Stimulated activated CD8-positive, alpha-beta memory T cell treated with anti-CD3 and anti-CD28 coated beads, Interleukin-4, amount 100 ng/mL, for 1 hour (primary cell): ENCODE measurements at places on chromosomes 4 and X.

GRCh38 chrX:115988825-115989224 is 181.7 kb upstream of the AGTR2 start:
- no peak for DNase-seq

GRCh38 chr4:164874789-164875188 is 2.2 kb upstream of the APELA start:
- no peak for DNase-seq

- DNase-seq: no peak
These were observed 64.6 kb downstream of the CLDN34 start for GRCh38 chrX:10031746-10032145.

- no peak for DNase-seq
These were observed 73.8 kb downstream of the KIT start for GRCh38 chr4:54731552-54731951.

DNA sequence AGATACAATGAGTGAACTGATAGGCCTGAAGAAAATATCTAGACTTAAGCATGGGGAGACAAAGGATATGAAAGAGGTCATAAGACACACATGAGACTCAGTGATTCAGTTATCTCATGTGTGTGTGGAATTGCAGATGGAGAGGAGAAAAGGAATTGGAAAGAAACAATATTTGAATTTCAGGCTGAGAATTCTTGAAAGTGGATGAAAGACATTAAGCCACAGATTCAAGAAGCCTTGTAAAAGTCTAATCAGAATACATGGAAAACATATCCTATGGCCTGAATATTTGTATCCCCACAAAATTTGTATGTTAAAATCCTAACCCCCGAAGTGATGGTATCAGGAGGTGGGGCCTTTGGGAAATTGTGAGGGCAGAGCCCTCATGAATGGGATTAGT is 28.3 kb downstream of the NSUN7 start:
- DNase-seq: no peak

GRCh38 chr4:100828986-100829685 is 311.3 kb upstream of the EMCN start:
- no peak for DNase-seq

DNA sequence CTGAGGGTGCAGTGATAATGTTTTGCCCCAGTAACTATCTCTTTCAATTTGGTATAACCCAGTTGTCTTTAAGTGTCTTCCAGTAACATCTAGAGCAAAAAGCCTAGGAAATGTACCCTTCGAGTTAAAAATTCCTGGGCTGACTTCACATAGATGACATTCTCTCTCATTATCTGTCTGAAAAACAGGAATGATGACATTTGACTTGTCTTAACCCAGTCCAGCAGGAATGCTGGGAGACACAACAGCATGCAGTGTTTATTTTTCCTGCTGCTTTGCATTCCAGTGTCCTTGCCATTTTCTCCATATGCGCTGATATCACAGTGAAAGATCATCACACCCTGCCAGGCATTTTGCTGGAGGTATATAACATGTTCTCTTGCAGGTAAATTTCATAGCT is 130.0 kb downstream of the SOWAHB start:
- DNase-seq: no peak

- no peak for DNase-seq
These were observed 33.7 kb downstream of the AMMECR1 start for GRCh38 chrX:110284159-110284558.

- DNase-seq: no peak
These were observed 715.5 kb downstream of the DMD start for GRCh38 chrX:32495855-32496254.

GRCh38 chr4:20323991-20324390 is 72.3 kb downstream of the SLIT2 start:
- DNase-seq: no peak

DNA sequence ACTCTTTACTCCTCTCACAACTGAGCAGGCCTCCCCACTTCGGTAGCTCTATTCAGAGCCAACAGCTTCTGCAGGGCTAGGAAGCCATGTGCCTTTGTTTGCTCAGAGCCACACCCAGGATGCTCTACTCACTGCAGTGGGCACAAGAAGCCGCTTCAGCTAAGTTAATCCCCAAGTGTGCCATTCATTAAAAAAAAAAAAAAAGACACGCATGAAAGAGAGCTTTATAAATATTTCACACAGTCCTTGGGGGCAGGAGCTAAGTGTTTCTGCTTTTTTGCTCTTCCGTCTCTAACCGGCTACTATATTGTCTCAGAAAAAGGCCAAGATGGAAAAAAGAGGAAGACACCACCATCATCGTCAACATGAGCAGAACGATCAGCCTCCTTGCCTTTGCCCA is 8.1 kb downstream of the CRMP1 start:
- no peak for DNase-seq

DNA sequence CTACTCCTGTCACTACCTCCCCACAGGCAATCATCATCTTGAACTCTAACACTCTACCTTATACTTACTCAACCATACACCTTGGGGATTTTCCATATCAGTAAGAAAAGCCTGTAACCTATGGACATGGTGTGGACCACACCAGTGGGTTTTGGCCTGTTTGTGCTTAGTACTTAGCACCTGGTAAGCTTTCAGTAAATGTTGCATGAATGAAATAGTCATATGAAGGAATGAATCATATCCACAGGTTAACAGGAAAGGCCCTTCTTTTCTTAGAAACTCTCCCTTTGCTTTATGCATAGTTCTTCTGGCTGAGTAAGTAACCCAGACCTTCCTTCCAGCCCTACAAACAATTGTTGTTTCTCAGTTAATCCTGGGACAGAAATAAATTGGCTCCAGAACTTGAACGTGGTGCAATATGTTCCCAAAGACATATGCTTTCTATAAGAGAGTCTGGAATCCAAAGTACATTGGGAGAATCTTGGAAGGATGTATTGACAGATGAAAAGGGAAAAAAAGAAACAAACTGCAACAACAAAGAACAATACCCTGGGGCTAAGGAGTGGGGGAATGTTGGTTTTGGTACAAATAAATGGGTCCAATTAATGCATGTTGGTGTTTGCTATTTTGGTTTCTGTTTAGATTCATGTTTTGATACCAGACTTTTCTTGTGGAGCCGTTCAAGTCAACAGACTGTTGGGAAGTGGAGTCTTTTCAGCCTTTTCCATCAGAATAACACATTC is 27.8 kb downstream of the RASL11B start:
- no peak for DNase-seq

DNA sequence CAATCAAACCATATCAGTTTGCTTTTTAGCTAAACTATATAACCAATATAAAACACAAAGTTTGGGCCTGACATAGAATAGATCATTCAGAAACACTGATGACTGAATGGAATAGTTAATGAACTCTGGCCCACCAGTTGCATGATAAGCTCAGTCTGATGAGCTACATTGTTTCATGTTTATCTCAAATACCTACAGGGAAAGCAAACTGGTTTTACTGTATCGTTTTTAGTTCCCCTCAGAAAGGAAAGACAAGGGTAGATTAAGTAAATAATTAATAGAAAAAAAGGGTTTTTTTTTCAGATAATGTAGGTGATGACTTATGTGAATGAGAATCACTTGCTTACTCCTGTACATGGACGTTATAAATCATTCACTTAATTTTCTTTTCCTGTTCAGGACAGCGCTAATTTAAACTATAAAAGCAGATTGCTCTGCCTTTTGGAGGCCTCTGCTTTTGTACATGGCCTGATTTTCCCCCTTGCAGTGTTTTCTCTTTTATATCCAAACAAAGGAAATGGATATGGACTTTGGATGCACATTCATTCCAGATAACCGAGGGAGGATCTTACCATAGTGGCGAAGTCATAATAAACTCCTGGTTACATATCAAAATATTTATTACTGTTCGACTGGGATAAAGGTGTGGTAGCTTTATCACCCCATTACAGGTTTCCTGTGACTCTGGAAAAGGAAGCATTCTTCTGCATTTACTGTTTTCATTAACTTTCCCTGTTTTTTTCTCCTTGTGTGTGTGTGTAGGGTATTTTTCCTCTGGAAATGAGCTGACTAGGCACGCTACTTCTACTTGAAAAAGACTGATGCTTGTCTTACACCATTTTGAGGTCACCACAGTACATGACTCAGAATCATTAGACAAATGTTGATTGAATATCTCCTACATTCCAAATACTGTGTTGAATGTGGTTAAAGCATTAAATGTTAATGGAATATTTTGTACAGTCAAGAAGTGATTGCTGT is 373.1 kb upstream of the HS3ST1 start:
- DNase-seq: no peak

- DNase-seq: no peak
These were observed 891.1 kb upstream of the HS3ST1 start for GRCh38 chr4:12319765-12320164.

- DNase-seq: no peak
These were observed 562.8 kb upstream of the IGFBP7 start for GRCh38 chr4:57672846-57673433.

DNA sequence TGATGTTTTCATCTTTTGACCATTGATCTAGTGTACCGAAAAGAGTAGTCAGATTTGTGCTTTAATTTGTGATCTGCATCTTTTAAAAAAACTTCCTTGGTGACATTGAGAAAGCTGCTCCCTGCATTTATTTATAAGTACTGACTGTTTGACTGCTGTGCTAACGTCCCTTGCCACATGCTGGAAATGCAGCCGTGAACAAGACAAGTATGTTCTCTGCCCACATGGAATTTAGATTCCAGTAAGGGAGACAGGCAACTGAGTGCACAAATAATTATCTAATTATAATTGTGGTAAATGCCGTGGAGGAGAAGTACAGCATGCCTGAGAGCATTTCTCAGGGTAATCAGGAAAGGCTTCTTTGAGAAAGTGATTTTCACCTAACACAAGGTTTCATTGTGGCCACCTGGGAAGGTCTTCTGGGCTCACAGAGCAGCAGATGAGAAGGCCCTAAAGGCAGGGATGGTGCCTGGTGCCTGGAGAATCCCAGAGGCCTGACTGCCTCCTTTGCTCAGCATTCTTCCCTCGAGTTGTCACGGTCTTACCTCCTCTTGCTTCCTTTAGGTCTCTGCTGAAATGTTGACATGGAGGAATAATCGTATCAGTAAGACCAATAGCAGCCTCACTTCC is 55.8 kb downstream of the PTTG2 start:
- DNase-seq: no peak

DNA sequence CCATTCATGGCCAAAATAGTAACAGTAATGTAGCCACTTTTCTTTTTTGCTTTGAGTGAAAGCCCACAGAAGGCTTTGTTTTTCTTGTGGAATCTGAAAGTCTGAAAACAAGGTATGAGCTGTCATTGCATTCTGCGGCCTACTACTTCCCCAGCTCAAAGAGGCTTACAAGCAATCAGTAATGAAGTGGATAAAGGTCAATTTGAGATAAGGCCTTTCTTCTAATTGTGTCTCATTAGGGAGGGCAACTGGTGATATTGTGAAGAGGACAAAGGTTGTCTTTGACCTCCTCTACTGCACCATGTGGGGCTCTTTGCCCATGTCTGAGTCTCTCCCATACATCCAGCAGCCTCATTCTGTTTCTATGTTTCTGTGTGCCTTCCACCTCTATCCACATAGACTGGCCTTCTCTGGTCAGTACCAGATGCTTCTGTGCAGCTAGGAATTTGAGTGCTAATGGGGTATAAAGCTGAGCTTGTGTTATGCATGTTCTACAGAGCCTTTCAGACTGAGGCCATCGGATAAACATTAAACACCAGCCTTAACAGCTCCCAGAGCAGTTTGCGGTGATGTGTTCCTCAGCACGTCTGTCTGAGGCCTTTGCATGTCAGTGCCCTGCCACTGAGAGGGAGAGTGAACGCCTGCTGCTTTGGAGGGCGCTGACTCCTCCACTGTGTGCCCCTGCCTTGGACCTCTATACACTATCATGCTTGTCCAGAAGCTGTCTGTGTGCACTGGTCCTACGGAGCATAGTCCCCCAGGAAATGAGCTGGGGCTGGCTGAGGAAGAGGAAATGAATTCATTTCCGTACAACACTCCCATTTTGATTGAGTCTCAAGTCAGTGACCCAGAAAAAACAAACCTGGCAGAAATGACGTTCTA is 80.2 kb downstream of the SH2D1A start:
- no peak for DNase-seq

- DNase-seq: no peak
These were observed 361.9 kb downstream of the PCDH19 start for GRCh38 chrX:100048156-100048555.

- no peak for DNase-seq
These were observed 7.5 kb downstream of the FHDC1 start for GRCh38 chr4:152943672-152944071.

DNA sequence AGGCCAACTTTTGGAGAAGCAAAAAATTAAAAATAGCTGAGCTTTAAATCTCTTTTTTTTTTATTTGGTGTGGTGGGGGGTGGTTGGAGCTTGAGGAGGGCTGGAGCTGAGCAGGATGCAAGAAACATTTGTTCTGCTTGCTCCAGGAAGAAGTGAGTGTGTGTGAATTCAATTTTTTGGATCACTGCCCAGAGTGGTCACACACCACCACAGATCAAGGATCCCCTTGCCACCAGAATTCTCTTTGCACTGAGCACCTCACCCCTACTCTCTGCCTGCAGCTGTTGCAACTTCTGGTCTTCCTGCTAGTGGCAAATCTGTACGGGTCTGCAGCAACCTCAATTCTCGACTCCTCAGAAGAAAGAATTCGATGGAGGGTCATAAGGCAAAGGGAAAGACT is 19.9 kb upstream of the PLP1 start:
- no peak for DNase-seq

- DNase-seq: no peak
These were observed 1476.1 kb upstream of the TENM3 start for GRCh38 chr4:180766944-180767729.

- DNase-seq: no peak
These were observed 677.5 kb downstream of the DMD start for GRCh38 chrX:32533848-32534247.

DNA sequence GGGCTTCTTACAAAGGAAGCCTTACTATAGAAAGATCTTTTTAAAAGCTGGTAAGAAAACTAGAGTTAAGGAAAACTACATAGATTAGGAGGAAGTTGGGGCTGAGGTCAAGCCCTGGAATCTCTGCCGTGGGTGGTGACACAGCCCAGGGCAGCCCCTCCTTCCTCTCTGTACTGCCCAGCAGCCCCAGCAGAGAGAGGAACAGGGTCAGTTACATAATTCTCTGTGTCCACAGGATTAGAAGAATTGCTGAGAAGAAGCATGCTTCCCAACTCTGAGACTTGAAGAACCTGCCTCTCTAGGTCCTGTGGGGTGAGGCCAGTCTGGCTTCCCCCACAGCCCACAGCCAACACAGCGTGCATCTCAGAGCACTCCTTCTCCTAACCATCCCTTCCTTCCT is 9.2 kb upstream of the ABLIM2 start:
- no peak for DNase-seq

GRCh38 chrX:38225093-38225492 is 4.4 kb upstream of the SRPX start:
- no peak for DNase-seq

GRCh38 chr4:48945981-48946380 is 39.4 kb upstream of the OCIAD2 start:
- no peak for DNase-seq

- DNase-seq: no peak
These were observed 9.4 kb downstream of the GPRIN3 start for GRCh38 chr4:89298155-89298554.

- no peak for DNase-seq
These were observed 32.0 kb downstream of the DAPP1 start for GRCh38 chr4:99848591-99849001.
